Upper lobe of left lung (tissue), 6 donors: ENCODE measurements at places on chromosomes 3 and 15. TPM values are rescaled to one million over a fixed set of nuclear protein-coding genes. Genes with fewer than 3 reads are reported as not detected.
A peak's percentile ranks its signal among the peaks of the same experiment; 100 is the strongest.

- no peaks in the 10 kb centered on the region for H3K4me1 ChIP-seq
- no peak overlapping the region for H3K4me3 ChIP-seq
- DNase-seq, result no peak
Observed at GRCh38 chr15:92584105-92584504, 71.5 kb downstream of the FAM174B start.

GRCh38 chr3:191227541-191227940 lies 28.5 kb downstream of the OSTN start:
- no peak overlapping the region for H3K27ac ChIP-seq
- no peaks in the 10 kb centered on the region for H3K4me1 ChIP-seq
- H3K4me3 ChIP-seq, result no peak overlapping the region
- no peak for DNase-seq
- H3K36me3 ChIP-seq, result no peaks in the 10 kb centered on the region
- no peaks in the 10 kb centered on the region for H3K27me3 ChIP-seq

GRCh38 chr3:150460484-150460883 lies 52.4 kb downstream of the TSC22D2 start:
- no peaks in the 10 kb centered on the region for H3K27me3 ChIP-seq
- DNase-seq, result no peak
- no peaks in the 10 kb centered on the region for H3K36me3 ChIP-seq
- no peaks in the 10 kb centered on the region for H3K4me1 ChIP-seq

GRCh38 chr3:113096188-113096892 lies 105.6 kb downstream of the GTPBP8 start:
- H3K4me1 ChIP-seq, result no peaks in the 10 kb centered on the region
- no peaks in the 10 kb centered on the region for H3K36me3 ChIP-seq
- H3K27ac ChIP-seq, result no peak overlapping the region
- no peak overlapping the region for H3K4me3 ChIP-seq
- no peak for DNase-seq

DNA sequence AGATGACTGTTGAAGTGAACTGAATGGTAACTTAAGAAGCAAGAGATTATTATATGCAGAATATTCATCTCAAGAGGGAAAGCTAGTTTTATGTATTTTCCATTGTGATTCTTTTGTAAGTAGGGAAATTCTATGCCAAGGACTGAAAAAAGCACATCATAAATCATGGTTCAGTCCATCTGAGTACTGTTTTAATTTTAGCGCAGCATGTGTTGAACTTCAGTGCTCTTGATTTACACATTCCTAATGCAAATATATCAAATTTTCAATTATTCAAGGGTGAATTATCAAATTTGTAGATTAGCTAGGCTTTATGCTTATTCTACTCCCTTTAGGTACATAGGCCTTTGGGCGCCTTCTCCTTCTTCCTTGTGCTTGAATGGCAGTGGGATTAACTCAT lies 50.3 kb upstream of the TCF12 start:
- H3K4me1 ChIP-seq, result no peaks in the 10 kb centered on the region
- no peaks in the 10 kb centered on the region for H3K36me3 ChIP-seq
- H3K27ac ChIP-seq, result no peak overlapping the region
- no peaks in the 10 kb centered on the region for H3K27me3 ChIP-seq

GRCh38 chr15:82986442-82986780 lies 401 bp downstream of the RAMAC start:
- peaks cover 9% of the 10 kb centered on the region for H3K36me3 ChIP-seq
- peak overlapping the region; percentile 95 for H3K4me3 ChIP-seq
- no peaks in the 10 kb centered on the region for H3K27me3 ChIP-seq
- no peak for DNase-seq

GRCh38 chr3:17213102-17213501 lies 328.3 kb downstream of the PLCL2 start:
- H3K27me3 ChIP-seq, result no peaks in the 10 kb centered on the region
- no peaks in the 10 kb centered on the region for H3K36me3 ChIP-seq
- no peaks in the 10 kb centered on the region for H3K4me1 ChIP-seq
- no peak overlapping the region for H3K4me3 ChIP-seq
- no peak for DNase-seq

- DNase-seq, result no peak
- no peak overlapping the region for H3K27ac ChIP-seq
- no peaks in the 10 kb centered on the region for H3K36me3 ChIP-seq
- H3K4me1 ChIP-seq, result no peaks in the 10 kb centered on the region
Observed at GRCh38 chr15:64209680-64210334, 47.0 kb upstream of the PPIB start.

DNA sequence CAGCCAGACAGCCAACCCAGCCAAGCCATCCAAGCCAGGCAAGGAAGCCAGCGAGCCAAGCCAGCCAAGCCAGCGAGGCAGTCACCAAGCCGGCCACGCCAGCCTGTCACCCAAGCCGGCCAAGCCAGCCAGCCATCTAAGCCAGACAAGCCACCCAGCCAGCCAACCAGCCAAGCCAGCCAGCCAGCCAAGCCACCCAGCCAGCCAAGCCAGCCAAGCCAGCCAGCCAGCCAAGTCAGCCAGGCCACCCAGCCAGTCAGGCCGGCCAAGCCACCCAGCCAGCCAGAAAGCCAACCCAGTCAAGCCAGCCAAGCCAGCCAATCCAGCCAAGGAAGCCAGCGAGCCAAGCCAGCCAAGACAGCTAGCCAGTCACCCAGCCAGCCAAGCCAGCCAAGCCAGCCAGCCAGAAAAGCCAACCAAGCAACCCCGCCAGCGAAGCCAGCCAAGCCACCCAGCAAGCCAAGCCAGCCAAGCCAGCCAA lies 201.2 kb downstream of the GOLGA6L6 start:
- no peaks in the 10 kb centered on the region for H3K4me1 ChIP-seq
- peak; percentile 95 for DNase-seq
- H3K27ac ChIP-seq, result no peak overlapping the region
- H3K27me3 ChIP-seq, result no peaks in the 10 kb centered on the region
- no peak overlapping the region for H3K4me3 ChIP-seq

- H3K4me3 ChIP-seq, result no peak overlapping the region
- no peaks in the 10 kb centered on the region for H3K27me3 ChIP-seq
- H3K36me3 ChIP-seq, result no peaks in the 10 kb centered on the region
Observed at GRCh38 chr15:80732167-80732566, 37.1 kb downstream of the ABHD17C start.

DNA sequence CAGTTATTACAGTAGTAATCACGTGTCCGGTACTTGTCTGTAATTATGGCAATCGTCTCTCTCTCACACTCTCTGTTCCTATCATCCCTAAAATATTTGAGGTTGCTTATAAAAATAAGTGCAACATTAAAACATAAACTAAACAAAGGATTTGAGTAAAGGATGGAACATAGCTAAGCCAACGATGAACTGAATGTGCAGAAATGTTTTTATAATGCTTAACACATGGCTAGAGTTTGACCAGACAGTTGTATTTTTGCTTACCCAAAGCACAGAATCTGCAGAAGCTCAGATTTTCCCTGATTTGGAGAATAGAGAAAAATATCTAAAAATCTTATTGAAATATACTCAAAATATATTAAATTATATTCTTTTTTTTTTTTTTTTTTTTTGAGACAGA lies 1030.9 kb downstream of the NAALADL2 start:
- no peak overlapping the region for H3K4me3 ChIP-seq
- H3K27ac ChIP-seq, result no peak overlapping the region

DNA sequence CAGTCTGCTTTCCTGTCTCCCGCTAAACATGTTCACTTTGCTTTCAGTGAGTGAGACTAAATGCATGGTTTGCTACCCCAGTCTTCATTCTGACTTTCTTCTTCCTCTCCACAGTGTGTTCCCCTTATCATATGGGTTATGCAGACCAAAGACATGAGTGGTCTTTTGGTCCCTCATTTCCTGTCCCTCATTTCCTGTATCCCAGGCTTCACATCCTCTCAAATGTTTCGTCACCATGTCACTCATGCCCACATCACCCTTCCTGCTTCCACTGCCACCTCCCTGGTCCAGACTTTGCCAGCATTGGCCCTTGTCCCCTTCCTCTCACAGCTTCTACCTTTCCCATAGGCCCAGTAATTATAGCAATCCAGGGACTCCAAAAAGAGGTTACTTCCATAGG lies 209.0 kb downstream of the MYRIP start:
- no peaks in the 10 kb centered on the region for H3K27me3 ChIP-seq
- no peak overlapping the region for H3K27ac ChIP-seq
- no peak overlapping the region for H3K4me3 ChIP-seq

- peak overlapping the region; percentile 89 for H3K27ac ChIP-seq
- no peaks in the 10 kb centered on the region for H3K36me3 ChIP-seq
- no peak overlapping the region for H3K4me3 ChIP-seq
- no peaks in the 10 kb centered on the region for H3K27me3 ChIP-seq
Observed at GRCh38 chr3:71444861-71445259, 138.7 kb downstream of the FOXP1 start.

GRCh38 chr3:70090322-70090913 lies 90.9 kb downstream of the SAMMSON start:
- no peaks in the 10 kb centered on the region for H3K36me3 ChIP-seq
- no peak overlapping the region for H3K4me3 ChIP-seq
- H3K4me1 ChIP-seq, result no peaks in the 10 kb centered on the region
- no peak for DNase-seq
- H3K27me3 ChIP-seq, result no peaks in the 10 kb centered on the region
- H3K27ac ChIP-seq, result no peak overlapping the region

GRCh38 chr3:64837126-64837738 lies 149.4 kb upstream of the ADAMTS9 start:
- DNase-seq, result no peak
- no peaks in the 10 kb centered on the region for H3K27me3 ChIP-seq
- no peak overlapping the region for H3K27ac ChIP-seq
- H3K4me1 ChIP-seq, result peaks cover 4% of the 10 kb centered on the region

- H3K27me3 ChIP-seq, result no peaks in the 10 kb centered on the region
- no peaks in the 10 kb centered on the region for H3K36me3 ChIP-seq
- no peak overlapping the region for H3K27ac ChIP-seq
Observed at GRCh38 chr3:162558016-162558415, 1061.4 kb downstream of the OTOL1 start.

GRCh38 chr3:45333549-45333948 lies 54.8 kb upstream of the LARS2 start:
- no peaks in the 10 kb centered on the region for H3K4me1 ChIP-seq
- no peaks in the 10 kb centered on the region for H3K36me3 ChIP-seq
- DNase-seq, result no peak
- no peak overlapping the region for H3K27ac ChIP-seq

DNA sequence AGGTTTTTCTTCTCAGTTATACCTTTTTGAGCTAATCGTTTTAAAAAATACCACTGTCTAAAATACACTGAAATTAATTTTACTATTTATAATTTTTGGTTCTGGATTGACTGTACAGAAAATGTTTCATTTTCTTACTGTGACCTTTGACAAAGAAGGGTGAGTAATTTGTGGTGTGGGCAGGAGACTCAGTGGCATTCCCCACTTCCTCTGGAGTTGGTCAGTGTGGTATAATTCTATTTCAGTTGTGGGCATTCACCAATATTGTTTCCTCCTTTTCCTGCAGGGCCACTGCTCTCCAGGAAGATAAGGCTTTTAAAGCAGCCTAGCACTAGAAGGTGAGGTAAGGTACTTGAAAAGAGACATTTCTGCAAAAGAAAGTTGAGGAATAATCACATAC lies 6.5 kb downstream of the DAG1 start:
- no peaks in the 10 kb centered on the region for H3K27me3 ChIP-seq
- H3K27ac ChIP-seq, result no peak overlapping the region
- H3K4me1 ChIP-seq, result peaks cover 6% of the 10 kb centered on the region
- DNase-seq, result no peak

- H3K4me1 ChIP-seq, result peaks cover 44% of the 10 kb centered on the region
- DNase-seq, result no peak
- H3K27me3 ChIP-seq, result no peaks in the 10 kb centered on the region
Observed at GRCh38 chr3:63960048-63960711, 48.0 kb upstream of the SCAANT1 start.

DNA sequence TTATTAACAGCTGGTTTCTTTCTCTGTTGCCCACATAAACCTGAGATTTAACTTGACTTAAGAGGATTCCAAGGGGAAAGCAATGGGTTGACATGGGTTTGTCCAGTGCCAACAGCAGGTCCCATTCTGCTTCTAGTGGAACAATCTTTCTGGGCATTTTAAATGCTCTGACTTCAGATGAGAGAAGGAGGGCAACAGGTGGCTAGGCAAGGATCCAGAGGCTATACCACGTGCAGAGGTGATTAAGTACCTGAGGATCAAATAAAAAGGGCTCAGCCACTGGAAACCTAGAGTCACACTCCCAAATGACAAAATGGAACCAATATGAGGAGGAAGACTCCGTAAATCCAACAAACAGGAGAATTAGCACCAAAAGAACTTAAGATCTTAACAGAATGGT lies 28.5 kb downstream of the CMTM6 start:
- H3K4me3 ChIP-seq, result no peak overlapping the region
- H3K4me1 ChIP-seq, result peaks cover 6% of the 10 kb centered on the region
- no peaks in the 10 kb centered on the region for H3K27me3 ChIP-seq
- H3K27ac ChIP-seq, result no peak overlapping the region
- DNase-seq, result no peak

- no peak overlapping the region for H3K27ac ChIP-seq
- no peak for DNase-seq
- H3K4me3 ChIP-seq, result no peak overlapping the region
Observed at GRCh38 chr15:68192117-68192516, 13.0 kb downstream of the CALML4 start.

GRCh38 chr3:46462111-46462510 lies 2.6 kb downstream of the LTF start:
- no peaks in the 10 kb centered on the region for H3K27me3 ChIP-seq
- no peaks in the 10 kb centered on the region for H3K36me3 ChIP-seq
- H3K4me1 ChIP-seq, result peaks cover 21% of the 10 kb centered on the region
- no peak for DNase-seq
- H3K4me3 ChIP-seq, result no peak overlapping the region
- peak overlapping the region; percentile 44 for H3K27ac ChIP-seq

- H3K27ac ChIP-seq, result no peak overlapping the region
- DNase-seq, result no peak
- no peaks in the 10 kb centered on the region for H3K4me1 ChIP-seq
- H3K27me3 ChIP-seq, result no peaks in the 10 kb centered on the region
- peaks cover 80% of the 10 kb centered on the region for H3K36me3 ChIP-seq
Observed at GRCh38 chr15:28252831-28253230, 69.1 kb downstream of the HERC2 start.

GRCh38 chr3:191566469-191566868 lies 105.5 kb downstream of the PYDC2 start:
- no peak overlapping the region for H3K4me3 ChIP-seq
- no peaks in the 10 kb centered on the region for H3K4me1 ChIP-seq
- no peaks in the 10 kb centered on the region for H3K36me3 ChIP-seq
- H3K27me3 ChIP-seq, result no peaks in the 10 kb centered on the region

- no peak for DNase-seq
- H3K4me3 ChIP-seq, result no peak overlapping the region
- no peaks in the 10 kb centered on the region for H3K4me1 ChIP-seq
- no peak overlapping the region for H3K27ac ChIP-seq
- H3K36me3 ChIP-seq, result no peaks in the 10 kb centered on the region
Observed at GRCh38 chr3:181568248-181568647, 143.5 kb upstream of the SOX2 start.

- H3K27ac ChIP-seq, result no peak overlapping the region
- no peaks in the 10 kb centered on the region for H3K27me3 ChIP-seq
- no peaks in the 10 kb centered on the region for H3K4me1 ChIP-seq
Observed at GRCh38 chr3:186290796-186291195, 71.2 kb downstream of the DGKG start.

VILL gene
- 12.4 TPM for total RNA-seq

SIDT1 gene
- total RNA-seq, result 37.5 TPM

FETUB gene
- total RNA-seq, result not detected

CCDC39 gene
- total RNA-seq, result 1.8 TPM

CSTA gene
- total RNA-seq, result 10.3 TPM

PLOD2 gene
- total RNA-seq, result 30.7 TPM

ARL6IP5 gene
- 129 TPM for total RNA-seq

THPO gene
- not detected for total RNA-seq

NR2F2 gene
- 10.8 TPM for total RNA-seq

RARB gene
- total RNA-seq, result 4.3 TPM

PP2D1 gene
- not detected for total RNA-seq

MYD88 gene
- 50.2 TPM for total RNA-seq

SH3GL3 gene
- 5.5 TPM for total RNA-seq

MORC1 gene
- total RNA-seq, result not detected

SUCLG2 gene
- 36.7 TPM for total RNA-seq

SCAPER gene
- total RNA-seq, result 14.4 TPM

PRICKLE2 gene
- 34.5 TPM for total RNA-seq

PATL2 gene
- total RNA-seq, result 4.1 TPM

FAM131A gene
- 20.8 TPM for total RNA-seq

DNAJB8 gene
- total RNA-seq, result not detected

GP9 gene
- 12.0 TPM for total RNA-seq
